ENCODE measurements at places on chromosomes 16 and 17.
A peak's percentile ranks its signal among the peaks of the same experiment; 100 is the strongest.

- no peak for DNase-seq
These were observed 298.1 kb downstream of the CEP112 start for GRCh38 chr17:65893692-65894279.

- no peak for DNase-seq
These were observed 80.4 kb downstream of the MRM3 start for GRCh38 chr17:862582-862981.

GRCh38 chr16:23587726-23588125 lies 8.4 kb downstream of the NDUFAB1 start:
- no peak for DNase-seq

DNA sequence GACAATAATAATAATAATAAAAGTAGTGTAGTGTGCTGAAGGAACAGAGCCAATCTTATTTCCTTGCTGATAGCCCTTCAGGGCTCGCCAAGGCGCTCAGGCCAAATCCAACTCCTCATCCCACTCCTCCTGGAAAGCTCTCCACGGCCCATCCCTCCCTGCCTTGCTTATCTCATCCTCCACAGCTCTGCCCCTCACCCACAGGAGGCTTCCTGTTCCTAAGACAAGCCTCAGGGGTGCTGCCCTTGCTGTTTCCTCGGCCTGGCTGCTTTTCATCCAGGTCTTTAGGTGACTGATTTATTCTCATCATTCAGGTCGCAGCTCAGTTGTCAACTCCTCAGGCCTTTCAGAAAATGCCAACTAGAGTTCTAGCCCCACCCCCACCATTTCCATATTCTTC lies 11.2 kb downstream of the GTF3C1 start:
- DNase-seq: no peak

- no peak for DNase-seq
These were observed 3.3 kb downstream of the MAP2K6 start for GRCh38 chr17:69417545-69418483.

- DNase-seq: no peak
These were observed 3.8 kb upstream of the TLCD2 start for GRCh38 chr17:1713878-1714426.

GRCh38 chr17:48457080-48457836 lies 27.2 kb upstream of the SKAP1 start:
- no peak for DNase-seq

GRCh38 chr16:6560306-6561100 lies 772.1 kb upstream of the RBFOX1 start:
- DNase-seq: no peak

GRCh38 chr17:17684906-17685774 lies 3.9 kb downstream of the RAI1 start:
- no peak for DNase-seq

DNA sequence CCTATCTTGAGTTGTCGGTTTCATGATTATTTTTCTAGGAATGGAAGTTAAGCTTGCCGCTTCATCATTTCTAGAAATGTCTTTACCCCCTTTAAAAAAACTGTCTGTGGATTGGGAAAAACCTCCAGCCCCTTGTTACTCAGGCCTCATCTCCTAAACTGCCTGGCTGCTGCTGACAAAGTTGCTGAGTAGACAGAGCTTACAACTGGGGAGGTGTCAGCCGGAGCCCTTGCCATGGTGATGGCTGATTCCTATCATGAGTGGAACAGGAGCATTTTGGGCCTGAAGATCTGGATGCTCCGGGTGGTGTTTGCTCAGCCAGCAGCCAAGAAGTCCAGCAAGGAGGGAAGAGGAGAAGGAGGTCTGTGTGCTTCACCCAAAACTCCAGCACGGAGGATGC lies 243.3 kb downstream of the ENGASE start:
- DNase-seq: no peak

GRCh38 chr17:60142872-60143499 lies 6.8 kb upstream of the CA4 start:
- DNase-seq: peak; percentile 29

DNA sequence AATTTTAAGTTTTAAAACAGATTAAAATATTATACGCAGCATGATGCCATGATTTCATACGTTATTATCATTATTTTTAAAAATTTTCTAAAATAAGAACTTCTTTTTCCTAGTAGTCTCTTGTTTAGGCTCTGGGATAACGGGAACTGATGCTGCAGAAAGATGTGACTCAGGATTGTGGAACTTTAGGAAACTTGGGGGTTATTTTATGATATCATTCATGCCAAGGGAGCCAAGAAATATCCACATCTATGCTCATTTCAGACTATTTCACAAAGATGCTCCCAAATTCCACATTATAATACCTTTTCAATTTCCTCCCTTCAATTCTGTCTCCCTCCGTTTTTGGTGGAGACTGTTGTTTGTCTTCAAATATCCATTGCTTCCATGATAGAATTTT lies 236.4 kb downstream of the HS3ST3A1 start:
- DNase-seq: no peak

GRCh38 chr17:14833201-14833785 lies 431.8 kb downstream of the PMP22 start:
- no peak for DNase-seq

DNA sequence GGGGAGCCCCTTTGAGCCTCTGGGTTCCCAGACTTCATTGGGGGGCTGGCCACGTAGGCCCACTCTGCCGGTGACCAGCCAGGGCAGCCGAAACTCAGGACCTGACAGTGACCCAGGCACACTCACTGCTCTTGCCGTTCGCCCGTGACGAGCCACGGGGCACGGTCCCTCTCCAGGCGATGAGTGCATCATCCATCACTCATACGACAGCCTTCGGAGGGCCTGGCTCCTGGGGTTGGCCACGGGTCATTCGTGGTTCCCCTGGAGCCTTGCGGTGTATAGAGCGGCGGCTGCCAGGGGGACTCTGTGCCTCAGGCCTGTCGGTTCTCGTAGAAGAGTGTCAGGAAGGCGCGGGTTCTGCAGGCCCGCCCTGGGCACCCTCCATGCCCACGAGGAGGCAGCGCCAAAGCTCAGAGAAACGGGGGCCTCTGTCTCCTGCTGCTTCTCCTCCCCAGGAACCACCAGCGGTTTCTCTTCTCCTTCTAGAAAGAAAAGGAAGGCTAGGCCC lies 11.2 kb upstream of the NUDT16L1 start:
- DNase-seq: no peak

DNA sequence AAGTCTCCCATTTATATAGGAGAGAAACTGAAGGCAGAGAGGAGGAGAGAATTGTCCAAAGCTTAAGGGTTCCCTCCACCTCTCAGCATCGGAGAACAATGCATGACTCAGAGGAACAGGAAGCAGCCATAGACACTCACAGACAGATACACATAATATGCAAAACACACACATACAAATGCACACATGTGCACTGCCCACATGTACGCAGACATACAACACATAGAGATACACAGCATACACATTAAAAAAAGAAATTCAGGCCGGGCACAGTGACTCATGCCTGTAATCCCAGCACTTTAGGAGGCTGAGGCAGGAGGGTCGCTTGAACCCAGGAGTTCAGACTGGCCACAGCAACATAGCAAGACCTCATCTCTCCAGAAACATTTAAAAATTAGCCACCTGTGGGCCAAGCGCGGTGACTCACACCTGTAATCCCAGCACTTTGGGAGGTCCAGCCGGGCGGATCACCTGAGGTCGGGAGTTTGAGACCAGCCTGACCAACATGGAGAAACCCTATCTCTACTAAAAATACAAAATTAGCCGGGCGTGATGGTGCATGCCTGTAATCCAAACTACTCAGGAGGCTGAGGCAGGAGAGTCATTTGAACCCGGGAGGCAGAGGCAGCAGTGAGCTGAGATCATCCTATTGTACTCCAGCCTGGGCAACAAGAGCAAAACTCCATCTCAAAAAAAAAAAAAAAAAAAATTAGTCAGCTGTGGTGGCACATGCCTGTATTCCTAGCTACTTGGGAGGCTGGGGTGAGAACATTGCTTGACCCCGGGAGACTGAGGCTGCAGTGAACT lies 11.3 kb downstream of the ERAL1 start:
- DNase-seq: no peak

DNA sequence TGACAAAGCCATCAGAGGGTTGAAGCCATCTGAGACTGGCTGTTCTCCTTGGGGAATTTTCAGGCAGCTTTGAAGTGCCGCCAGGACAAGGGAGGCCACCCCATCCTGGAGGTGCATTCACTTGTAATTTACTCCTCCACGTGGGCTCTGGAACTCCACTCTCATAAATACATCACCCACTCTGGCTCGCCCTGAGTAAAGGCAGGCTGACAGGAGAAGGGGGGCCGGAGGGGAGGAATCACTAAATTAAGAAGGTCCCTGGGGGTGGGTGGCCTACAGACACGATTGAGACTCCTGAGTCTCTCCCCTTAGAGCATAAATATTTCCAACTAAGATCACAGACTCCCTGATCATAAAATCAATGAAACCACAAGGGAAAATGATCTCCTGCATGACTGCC lies 56.3 kb upstream of the HNF1B start:
- no peak for DNase-seq

DNA sequence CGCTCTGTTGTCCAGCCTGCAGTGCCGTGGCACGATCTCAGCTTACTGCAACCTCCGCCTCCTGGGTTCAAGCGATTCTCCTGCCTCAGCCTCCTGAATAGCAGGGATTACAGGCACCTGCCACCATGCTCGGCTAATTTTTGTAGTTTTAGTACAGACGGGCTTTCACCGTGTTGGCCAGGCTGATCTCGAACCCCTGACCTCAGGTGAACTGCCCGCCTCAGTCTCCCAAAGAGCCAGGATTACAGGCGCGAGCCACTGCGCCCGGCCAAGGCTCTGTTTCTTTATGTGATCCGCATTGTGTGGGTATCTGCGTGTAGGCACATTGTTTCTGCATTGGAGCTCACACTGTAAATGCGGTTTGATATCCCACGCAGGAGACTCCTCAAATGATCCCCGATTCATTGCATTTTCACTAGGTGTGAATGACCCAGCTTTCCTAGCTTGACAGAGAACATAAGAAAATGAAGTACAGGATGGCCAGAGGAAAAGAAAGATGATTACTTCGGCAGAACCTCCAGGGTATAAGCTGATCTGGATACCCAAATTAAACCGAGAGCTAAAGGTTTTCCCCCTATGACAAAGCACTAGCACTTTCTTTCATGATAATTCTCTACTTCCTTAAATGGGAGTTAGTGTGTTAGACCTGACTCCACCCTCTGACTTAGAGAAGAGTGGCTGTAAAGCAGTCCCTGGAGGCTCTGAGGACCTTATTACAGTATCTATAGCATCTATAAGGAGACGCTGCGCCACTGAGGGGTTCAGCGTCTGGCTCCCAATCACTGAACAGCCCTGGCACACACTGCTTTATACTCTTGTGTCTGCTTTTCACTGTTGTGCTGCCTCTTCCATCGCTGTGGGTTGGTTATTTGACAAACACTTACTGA lies 17.3 kb downstream of the COTL1 start:
- DNase-seq: no peak

- no peak for DNase-seq
These were observed 12.1 kb downstream of the UBN1 start for GRCh38 chr16:4859190-4859899.

- DNase-seq: no peak
These were observed 65.1 kb downstream of the RTN4RL1 start for GRCh38 chr17:1959871-1960544.

DNA sequence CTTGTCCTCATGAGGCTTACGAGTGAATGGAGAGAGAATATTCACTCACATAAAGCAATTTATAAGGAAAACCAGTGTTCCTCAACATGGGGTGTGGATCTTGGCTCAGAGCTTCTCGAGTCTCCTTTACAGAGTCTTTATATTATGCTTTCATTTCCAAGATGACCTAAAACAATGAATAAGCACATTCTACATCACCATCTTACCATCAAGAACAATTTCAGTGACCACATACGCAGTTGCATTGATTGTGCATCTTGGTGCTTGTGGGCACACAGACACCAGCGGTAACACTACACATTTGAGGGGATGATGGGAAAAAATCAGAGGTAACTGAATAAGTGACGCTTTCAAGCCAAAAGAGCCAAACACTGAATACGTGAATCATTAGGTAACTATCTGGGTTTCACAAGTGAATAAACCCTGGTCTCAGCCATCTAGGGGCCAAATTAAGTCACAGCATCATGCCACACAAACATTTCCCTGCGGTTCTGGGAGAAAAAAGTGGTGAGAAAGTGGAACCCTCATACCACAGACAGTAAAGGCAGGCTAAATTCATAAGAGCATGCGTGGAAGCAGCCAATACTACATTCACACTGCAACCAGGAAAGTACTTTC lies 9.4 kb downstream of the CWC25 start:
- no peak for DNase-seq

- DNase-seq: no peak
These were observed 280.0 kb downstream of the TMEM114 start for GRCh38 chr16:8310323-8310722.

GRCh38 chr17:71978435-71978834 lies 142.4 kb upstream of the SOX9 start:
- DNase-seq: no peak

DNA sequence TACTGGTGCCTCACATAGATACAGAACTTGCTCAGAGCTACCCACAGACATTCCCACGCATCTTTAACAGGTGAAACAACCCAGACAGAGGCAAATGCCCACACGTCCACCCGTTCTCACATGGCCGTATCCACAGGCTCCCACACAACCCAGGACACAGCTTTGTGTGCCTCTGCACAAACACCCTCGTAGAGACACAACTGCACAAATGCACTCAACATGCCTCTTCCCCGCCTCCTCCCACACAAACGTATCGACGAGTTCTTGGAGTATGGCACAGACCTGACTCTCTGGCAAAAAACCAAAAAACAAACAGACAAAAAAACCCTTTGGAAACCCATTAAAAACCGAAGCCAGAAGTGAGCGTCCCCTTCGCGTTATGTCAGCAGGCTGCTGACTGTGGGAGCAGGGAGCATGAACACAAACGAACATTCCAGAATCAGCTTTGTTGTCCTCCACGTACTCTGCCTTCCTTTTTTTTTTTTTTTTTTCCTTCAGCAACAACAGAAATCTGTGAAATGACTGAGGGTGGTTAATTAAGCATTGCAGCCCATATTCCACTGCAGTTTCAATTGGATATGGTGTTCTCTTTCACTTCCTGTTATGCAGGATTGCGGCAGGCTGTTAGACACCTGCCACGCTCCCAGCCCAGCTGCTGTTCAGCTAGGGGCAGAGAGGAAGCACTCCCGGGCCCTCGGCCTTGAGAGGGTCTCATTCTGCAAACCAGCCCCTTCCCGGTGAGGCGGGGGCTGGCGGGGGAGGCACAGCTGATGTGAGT lies 313.7 kb downstream of the MAF start:
- DNase-seq: peak; percentile 41

- no peak for DNase-seq
These were observed 43.9 kb upstream of the KIFC3 start for GRCh38 chr16:57846078-57846697.

Measured in NCI-H1417 treated with DMSO at 0.1 percent for 48 hours (cell line).